Activated naive CD4-positive, alpha-beta T cell treated with anti-CD3 and anti-CD28 coated beads for 36 hours (primary cell): ENCODE measurements at places on chromosomes 6 and 20. TPM values are rescaled to one million over a fixed set of nuclear protein-coding genes. Genes with fewer than 3 reads are reported as not detected.

DNA sequence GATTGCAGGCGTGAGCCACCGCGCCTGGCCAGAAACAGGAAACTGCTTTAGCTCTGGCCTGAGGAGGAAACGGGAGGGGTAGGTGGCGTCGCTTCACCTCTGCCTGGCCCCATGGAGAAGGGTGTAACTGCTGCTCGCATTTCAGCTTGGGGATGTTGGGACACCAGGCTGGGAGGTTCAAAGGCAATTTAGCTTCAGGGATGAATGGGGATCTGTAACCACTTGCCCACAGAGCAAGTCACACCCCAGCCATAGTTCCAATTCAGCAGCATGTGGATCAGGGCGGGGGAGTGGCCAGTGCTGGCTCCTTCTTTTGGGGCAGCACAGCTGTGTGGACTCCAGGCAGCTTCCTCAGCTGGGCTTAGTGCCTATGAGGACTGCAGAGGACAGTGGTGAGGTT lies 34.8 kb upstream of the NUP153 start:
- no peak for DNase-seq

GRCh38 chr6:122151763-122152162 lies 247.7 kb upstream of the HSF2 start:
- no peak for DNase-seq

The KCNK16 gene
- total RNA-seq: not detected

The BPIFB1 gene
- total RNA-seq: not detected

DNA sequence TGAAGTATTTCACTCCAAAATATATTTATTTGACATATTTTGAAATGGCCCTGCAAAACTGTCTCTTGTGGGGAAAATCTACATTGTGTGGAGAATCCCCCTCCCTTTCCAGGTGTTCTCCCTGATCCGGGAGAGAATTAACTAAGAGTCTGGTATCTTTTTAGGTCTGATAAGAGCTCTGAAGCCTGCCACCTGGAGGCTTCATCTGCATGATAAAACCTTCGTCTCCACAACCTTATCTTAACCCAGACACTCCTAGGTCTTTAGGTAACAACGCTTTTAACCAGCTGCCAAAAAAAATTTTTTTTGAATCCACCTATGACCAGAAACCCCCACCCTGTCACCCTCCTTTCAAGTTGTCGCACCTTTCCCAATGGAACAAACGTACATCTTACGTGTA lies 43.0 kb downstream of the FAM184A start:
- DNase-seq: no peak

GRCh38 chr6:43737272-43738081 lies 32.5 kb upstream of the VEGFA start:
- no peak for DNase-seq

GRCh38 chr6:91437315-91437729 lies 850.5 kb upstream of the MAP3K7 start:
- no peak for DNase-seq

The CRISP3 gene
- total RNA-seq: not detected
